ENCODE measurements at places on chromosomes 4 and X.

DNA sequence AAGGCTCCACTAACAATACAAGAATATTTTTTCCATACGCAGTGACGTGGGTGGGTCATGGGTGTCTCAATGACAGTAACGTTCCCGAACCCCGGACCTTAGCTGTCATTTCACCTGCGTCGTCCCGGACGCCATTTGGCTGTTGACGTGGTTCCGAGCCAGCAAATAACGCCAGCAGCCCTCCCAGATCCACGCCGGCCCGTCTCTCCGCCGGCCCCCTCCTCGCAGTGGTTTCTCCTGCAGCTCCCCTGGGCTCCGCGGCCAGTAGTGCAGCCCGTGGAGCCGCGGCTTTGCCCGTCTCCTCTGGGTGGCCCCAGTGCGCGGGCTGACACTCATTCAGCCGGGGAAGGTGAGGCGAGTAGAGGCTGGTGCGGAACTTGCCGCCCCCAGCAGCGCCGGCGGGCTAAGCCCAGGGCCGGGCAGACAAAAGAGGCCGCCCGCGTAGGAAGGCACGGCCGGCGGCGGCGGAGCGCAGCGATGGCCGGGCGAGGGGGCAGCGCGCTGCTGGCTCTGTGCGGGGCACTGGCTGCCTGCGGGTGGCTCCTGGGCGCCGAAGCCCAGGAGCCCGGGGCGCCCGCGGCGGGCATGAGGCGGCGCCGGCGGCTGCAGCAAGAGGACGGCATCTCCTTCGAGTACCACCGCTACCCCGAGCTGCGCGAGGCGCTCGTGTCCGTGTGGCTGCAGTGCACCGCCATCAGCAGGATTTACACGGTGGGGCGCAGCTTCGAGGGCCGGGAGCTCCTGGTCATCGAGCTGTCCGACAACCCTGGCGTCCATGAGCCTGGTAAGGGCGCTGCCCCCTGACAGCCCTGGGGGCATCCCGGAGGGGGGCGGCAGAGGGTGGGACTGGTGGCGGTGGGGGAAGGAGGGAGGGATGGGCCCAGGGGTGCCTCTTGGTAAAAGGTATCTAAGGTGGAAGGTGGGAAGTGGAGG lies at the start of gene CPE:
TSS of gene CPE (plus strand) at position 264 of the 933 bp plus-strand sequence. CDS start at position 478, 214 bp downstream.
- peak; percentile 55 for DNase-seq
- H3K4me3 ChIP-seq, result peak within 1 kb of the TSS; percentile 65
- no peaks in the 10 kb centered on the region for H3K27me3 ChIP-seq
- no peaks in the 10 kb centered on the region for H3K36me3 ChIP-seq

- H3K27me3 ChIP-seq, result no peaks in the 10 kb centered on the region
- no peaks in the 10 kb centered on the region for H3K4me1 ChIP-seq
- no peak overlapping the region for H3K27ac ChIP-seq
- H3K4me3 ChIP-seq, result no peak overlapping the region
- H3K36me3 ChIP-seq, result peaks cover 4% of the 10 kb centered on the region
These were observed 6.3 kb downstream of the ALG13 start for GRCh38 chrX:111687305-111687704.

- no peak overlapping the region for H3K4me3 ChIP-seq
- no peaks in the 10 kb centered on the region for H3K36me3 ChIP-seq
- no peak overlapping the region for H3K27ac ChIP-seq
- H3K4me1 ChIP-seq, result peaks cover 3% of the 10 kb centered on the region
These were observed 123.5 kb downstream of the PTPN13 start for GRCh38 chr4:86717651-86718050.

- no peak overlapping the region for H3K4me3 ChIP-seq
- no peaks in the 10 kb centered on the region for H3K4me1 ChIP-seq
- DNase-seq, result no peak
- H3K27ac ChIP-seq, result no peak overlapping the region
These were observed 980.8 kb upstream of the GRID2 start for GRCh38 chr4:91322961-91323360.

- no peak overlapping the region for H3K4me3 ChIP-seq
- H3K27me3 ChIP-seq, result no peaks in the 10 kb centered on the region
- H3K27ac ChIP-seq, result no peak overlapping the region
- H3K4me1 ChIP-seq, result no peaks in the 10 kb centered on the region
These were observed 346.7 kb upstream of the SFRP2 start for GRCh38 chr4:154135576-154135975.

DNA sequence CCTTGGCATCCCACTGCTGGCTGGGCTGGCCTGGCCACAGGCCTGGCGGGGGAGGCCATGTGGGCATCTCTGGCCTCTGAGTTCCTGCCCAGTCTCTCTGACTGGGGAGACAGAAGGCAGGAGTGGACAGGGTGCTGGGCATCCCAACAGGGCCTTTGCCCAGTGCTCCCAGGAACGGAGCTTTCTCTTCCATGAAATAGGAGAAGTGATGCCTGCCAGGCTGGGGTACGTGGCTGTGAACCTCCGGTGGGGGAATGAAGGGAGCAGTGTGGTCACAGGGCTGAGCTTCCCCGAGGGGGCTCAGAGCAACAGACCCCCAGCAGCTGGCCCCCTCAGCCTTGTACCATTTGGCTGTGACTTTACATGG lies 40.4 kb upstream of the HMX1 start:
- H3K27ac ChIP-seq, result no peak overlapping the region
- H3K36me3 ChIP-seq, result no peaks in the 10 kb centered on the region
- H3K4me1 ChIP-seq, result no peaks in the 10 kb centered on the region
- DNase-seq, result no peak
- H3K27me3 ChIP-seq, result peaks cover 2% of the 10 kb centered on the region

- DNase-seq, result no peak
- no peaks in the 10 kb centered on the region for H3K27me3 ChIP-seq
- no peak overlapping the region for H3K4me3 ChIP-seq
- H3K4me1 ChIP-seq, result no peaks in the 10 kb centered on the region
- no peak overlapping the region for H3K27ac ChIP-seq
- H3K36me3 ChIP-seq, result no peaks in the 10 kb centered on the region
These were observed 307.4 kb upstream of the SMIM31 start for GRCh38 chr4:164446516-164446915.

DNA sequence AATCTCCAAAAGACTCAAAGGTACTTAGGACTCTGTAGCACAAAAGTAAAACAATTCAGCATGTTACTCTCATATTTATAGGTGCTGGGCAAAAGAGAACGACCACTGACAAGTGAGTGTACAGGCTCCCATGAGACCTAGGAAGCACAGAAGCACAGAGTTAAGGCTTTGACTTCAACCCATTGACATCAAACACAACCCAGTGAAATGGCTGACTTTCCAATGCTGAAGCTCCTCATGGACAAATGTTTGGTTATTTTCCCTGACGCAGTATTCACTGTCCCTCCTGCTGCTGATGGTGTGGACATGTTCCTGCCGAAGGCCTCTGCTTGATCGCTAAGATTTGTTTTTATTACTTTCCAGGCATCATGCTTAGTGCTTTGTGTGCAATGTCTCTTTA lies 148.7 kb downstream of the TSPAN5 start:
- H3K4me1 ChIP-seq, result no peaks in the 10 kb centered on the region
- peak; percentile 5 for DNase-seq
- H3K36me3 ChIP-seq, result no peaks in the 10 kb centered on the region
- H3K27me3 ChIP-seq, result no peaks in the 10 kb centered on the region
- no peak overlapping the region for H3K27ac ChIP-seq

DNA sequence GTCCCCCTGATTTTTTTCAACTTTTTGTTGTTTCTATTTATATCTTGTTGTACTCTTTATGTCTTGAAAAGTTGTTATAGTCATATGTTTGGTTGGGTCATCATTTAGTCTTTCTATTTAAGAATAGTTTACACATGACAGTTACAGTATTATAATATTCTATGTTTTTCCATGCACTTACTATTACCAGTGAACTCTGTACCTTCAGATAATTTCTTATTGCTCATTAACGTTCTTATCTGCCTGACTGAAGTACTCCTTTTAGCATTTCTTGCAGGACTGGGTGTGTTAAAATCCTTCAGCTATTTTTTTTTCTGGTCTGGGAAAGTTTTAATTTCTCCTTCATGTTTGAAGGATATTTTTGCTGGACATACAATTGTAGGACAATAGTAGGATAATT lies 157.7 kb upstream of the DIPK2B start:
- no peaks in the 10 kb centered on the region for H3K36me3 ChIP-seq
- DNase-seq, result no peak
- H3K27ac ChIP-seq, result no peak overlapping the region

- no peak overlapping the region for H3K4me3 ChIP-seq
- no peaks in the 10 kb centered on the region for H3K27me3 ChIP-seq
- H3K27ac ChIP-seq, result no peak overlapping the region
- H3K36me3 ChIP-seq, result no peaks in the 10 kb centered on the region
- DNase-seq, result no peak
These were observed 9.1 kb upstream of the TBC1D1 start for GRCh38 chr4:37881811-37882210.

GRCh38 chrX:115018944-115019343 lies 1.5 kb upstream of the IL13RA2 start:
- no peaks in the 10 kb centered on the region for H3K36me3 ChIP-seq
- no peak for DNase-seq
- H3K4me1 ChIP-seq, result no peaks in the 10 kb centered on the region
- no peak overlapping the region for H3K4me3 ChIP-seq

DNA sequence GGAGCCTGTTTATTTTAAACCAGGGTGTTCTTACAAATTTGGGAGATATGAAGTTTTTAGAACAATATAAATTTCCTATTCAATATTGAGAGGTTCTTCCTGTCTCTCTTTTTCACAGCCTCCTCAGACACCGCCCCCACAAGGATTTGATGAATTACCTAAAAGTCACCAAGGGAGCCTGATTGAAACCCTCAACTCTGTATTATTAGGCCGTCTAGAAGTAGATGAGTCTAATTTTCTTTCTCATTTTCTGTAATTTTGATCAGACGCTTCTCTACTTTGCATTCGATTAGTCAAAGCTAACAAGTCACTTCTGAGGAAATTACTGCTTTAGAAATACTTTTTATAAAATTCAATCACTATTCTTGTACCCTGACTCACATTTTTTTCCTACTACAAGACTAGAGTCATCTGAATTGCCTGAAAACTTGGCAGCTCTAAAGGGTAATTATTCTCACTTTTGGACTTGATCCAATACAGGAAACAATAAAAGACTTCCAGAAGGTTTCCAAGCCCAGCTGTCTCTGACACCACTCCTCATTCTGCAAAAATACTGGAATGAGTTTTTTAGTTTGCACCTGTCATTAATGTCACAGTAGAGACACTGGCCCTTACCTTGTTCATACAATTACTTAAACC lies 111.2 kb downstream of the ELOVL6 start:
- H3K36me3 ChIP-seq, result no peaks in the 10 kb centered on the region
- no peak for DNase-seq
- no peaks in the 10 kb centered on the region for H3K27me3 ChIP-seq
- peaks cover 5% of the 10 kb centered on the region for H3K4me1 ChIP-seq
- no peak overlapping the region for H3K4me3 ChIP-seq
- no peak overlapping the region for H3K27ac ChIP-seq

GRCh38 chr4:28391877-28392276 lies 1531.2 kb downstream of the STIM2 start:
- H3K4me1 ChIP-seq, result no peaks in the 10 kb centered on the region
- DNase-seq, result no peak
- no peak overlapping the region for H3K4me3 ChIP-seq
- H3K27me3 ChIP-seq, result no peaks in the 10 kb centered on the region
- no peaks in the 10 kb centered on the region for H3K36me3 ChIP-seq

GRCh38 chr4:74397748-74398426 lies 32.9 kb downstream of the EREG start:
- DNase-seq, result no peak
- H3K36me3 ChIP-seq, result no peaks in the 10 kb centered on the region
- H3K4me1 ChIP-seq, result peaks cover 2% of the 10 kb centered on the region
- no peaks in the 10 kb centered on the region for H3K27me3 ChIP-seq
- no peak overlapping the region for H3K27ac ChIP-seq
- no peak overlapping the region for H3K4me3 ChIP-seq

DNA sequence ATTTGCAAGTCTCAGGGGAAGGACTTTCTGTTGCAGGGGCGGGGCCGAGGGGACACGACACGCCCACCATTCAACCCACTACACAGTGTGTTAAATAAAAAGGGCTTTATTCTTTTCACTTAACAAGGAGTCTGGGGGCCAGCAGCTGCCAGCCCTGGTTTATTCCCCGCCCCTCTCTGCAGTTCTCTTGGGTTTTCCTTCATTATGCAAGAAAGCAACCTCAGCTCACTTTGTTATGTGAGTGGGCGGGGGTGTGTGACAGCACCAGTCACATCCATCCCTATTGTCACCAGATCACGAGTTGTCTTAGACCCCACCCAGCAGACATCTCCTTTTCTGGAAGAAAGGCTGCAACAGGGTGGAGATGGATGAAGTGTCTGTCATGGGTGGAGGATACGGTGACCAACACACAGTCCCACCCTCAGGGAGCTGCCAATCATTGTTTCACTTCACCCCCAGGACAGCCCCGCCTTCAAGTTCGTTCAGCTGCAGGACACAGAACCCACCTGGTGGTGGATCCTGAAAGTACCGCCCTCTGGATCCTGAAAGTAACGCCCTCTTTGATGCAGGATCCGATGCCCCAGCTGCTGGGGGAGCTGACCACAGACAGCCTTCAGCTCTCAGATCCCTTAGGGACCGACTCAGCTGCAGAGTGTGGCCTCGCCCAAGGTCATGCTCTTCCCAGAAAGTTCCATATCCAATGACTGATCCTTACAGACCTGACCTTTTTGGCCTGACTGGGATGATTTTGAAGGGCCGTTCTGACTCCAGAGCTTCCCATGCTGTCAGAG lies 79.6 kb downstream of the SMIM20 start:
- no peak for DNase-seq
- no peak overlapping the region for H3K27ac ChIP-seq
- no peaks in the 10 kb centered on the region for H3K27me3 ChIP-seq
- no peak overlapping the region for H3K4me3 ChIP-seq

DNA sequence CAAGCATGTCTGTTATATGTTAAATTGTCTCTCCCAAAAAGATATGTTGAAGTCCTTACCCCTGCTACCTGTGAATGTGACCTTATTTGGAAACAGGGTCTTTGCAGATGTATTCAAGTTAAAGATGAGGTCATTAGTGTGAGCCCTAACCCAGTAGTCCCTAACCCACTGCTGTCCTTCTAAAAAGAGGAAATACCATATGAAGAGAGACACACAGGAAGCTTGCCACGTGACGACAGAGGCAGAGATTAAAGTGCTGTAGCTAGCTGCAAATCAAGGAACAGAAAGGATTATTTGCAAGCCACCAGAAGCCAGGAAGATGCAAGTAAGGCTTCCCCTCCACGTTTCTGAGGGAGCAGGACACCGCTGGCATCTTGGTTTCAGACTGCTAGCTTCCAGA lies 150.1 kb downstream of the HNRNPD start:
- no peak for DNase-seq
- H3K27ac ChIP-seq, result no peak overlapping the region
- no peaks in the 10 kb centered on the region for H3K36me3 ChIP-seq
- no peaks in the 10 kb centered on the region for H3K4me1 ChIP-seq

DNA sequence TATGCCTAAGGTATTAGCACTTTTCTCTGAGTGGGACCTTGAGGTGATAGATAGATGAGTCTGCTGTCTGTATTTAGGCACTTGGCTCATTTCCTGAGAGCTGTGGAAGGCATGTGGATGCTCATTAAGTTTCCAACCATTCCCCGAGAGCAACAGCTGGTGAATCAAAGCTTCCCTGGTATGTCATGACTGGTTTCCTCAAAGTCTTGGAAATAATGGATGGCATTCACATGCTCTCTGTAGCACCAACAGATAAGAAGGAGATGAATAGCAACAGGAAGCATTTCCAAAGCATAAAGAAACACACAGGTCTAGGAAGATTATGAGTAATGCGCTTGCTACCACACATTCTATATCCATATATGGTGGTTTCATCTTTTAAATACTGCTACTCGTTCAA lies 118.3 kb upstream of the ETNPPL start:
- H3K27me3 ChIP-seq, result no peaks in the 10 kb centered on the region
- no peaks in the 10 kb centered on the region for H3K36me3 ChIP-seq

Measured in liver (tissue), 10 donors.